ENCODE measurements at places on chromosomes 1 and 21. TPM values are rescaled to one million over a fixed set of nuclear protein-coding genes. Genes with fewer than 3 reads are reported as not detected.

Gene SPRR2F
- not detected for total RNA-seq

Gene HSPB7
- total RNA-seq = not detected

Gene CNR2
- total RNA-seq = 0.03 TPM

Gene GJA8
- total RNA-seq = not detected

DNA sequence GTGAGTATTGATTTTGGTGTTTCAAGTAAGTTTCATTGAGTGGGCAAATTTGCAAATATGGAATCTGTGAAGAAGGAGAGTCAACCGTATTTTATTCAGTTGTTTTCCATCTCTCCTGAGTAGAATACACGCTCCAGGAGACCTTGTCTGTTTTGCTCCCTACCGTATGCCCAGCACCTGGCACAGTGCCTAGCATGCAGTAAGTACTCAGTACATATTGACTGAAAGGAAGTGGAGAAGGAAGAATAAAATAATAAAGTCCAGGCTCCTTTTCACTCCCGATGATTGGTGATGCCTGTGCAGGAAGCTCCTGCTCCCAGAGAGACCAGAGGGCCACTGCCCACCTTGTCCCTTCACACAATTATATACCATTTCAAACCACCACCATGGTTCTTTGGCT lies 59.4 kb upstream of the NEK2 start:
- DNase-seq = peak; percentile 56

DNA sequence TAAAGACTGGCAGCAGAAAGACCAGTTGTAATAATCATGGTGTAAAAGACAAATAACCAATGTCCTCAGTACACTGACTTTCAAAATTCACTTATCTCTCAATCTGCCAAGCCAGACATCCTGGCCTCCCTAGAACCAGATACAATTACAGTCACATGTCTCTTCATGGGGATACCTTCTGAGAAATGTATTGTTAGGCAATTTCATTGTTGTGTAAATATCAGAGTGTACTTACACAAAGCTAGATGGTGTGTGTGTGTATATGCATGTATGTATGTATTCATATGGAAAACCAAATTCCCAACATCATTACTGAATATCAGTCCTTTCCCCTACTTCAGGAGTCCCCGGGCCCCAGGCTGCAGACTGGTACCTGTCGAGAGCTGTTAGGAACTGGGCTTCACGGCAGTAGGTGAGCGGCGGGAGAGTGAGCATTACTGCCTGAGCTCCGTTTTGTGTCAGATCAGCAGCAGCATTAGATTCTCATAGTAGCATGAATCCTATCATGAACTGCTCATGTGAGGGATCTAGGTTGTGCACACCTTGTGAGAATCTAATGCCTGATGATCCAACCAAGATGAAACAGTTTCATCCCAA lies 65.3 kb upstream of the ZNF326 start:
- DNase-seq = no peak

DNA sequence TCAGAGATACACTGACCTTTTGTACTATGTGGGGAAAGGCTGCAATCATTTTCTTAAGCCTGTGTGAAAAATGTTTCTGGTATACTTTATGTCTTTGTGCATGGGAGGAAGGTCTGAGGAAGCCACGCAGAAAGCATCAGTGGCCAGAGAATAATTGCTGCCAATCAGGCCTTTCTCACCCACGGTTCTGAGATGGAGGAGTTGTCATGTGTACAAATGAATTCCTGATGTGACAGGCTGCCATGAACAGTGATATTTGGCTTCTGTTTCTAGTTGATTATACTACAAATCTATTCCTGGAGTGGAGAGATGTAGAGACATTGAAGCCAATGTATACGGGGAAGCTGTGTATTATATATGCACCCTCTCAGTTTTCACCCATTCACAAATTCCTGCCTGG lies 142.6 kb downstream of the GRIK1 start:
- no peak for DNase-seq

- no peak for DNase-seq
Measured at GRCh38 chr1:99748419-99748818, 18.0 kb downstream of the FRRS1 start.

DNA sequence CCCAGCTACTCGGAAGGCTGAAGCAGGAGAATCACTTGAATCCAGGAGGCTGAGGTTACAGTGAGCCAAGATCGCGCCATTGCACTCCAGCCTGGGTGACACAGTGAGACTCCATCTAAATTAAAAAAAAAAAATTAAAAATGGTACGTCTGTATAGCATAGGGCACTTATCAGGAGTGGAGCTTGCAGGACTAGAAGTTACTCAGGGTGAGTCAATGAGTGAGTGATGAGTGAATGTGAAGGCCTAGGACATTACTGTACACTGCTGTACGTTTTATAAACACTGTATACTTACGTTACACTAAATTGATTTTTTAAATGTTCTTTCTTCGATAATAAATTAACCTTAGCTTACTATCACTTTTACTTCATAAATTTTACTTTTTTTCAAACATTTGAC lies 183.6 kb downstream of the NR5A2 start:
- no peak for DNase-seq

GRCh38 chr1:234712891-234713305 lies 102.9 kb upstream of the IRF2BP2 start:
- DNase-seq = no peak

- DNase-seq = no peak
Measured at GRCh38 chr1:99705385-99705784, 59.5 kb downstream of the PALMD start.

- no peak for DNase-seq
Measured at GRCh38 chr1:208187499-208188041, 56.6 kb downstream of the PLXNA2 start.

GRCh38 chr1:234978397-234979295 lies 150.0 kb downstream of the TOMM20 start:
- DNase-seq = peak; percentile 69
